Activated CD4-positive, alpha-beta T cell treated with anti-CD3 and anti-CD28 coated beads, Interleukin-2, Interleukin-4, amounts not matched to agents 100 ng/mL and 50 ng/mL, durations not matched to agents 16 hours and 8 hours (primary cell): ENCODE measurements at places on chromosomes 1 and 21.

- DNase-seq: no peak
Measured at GRCh38 chr21:34077888-34078287, 4.5 kb downstream of the MRPS6 start.

DNA sequence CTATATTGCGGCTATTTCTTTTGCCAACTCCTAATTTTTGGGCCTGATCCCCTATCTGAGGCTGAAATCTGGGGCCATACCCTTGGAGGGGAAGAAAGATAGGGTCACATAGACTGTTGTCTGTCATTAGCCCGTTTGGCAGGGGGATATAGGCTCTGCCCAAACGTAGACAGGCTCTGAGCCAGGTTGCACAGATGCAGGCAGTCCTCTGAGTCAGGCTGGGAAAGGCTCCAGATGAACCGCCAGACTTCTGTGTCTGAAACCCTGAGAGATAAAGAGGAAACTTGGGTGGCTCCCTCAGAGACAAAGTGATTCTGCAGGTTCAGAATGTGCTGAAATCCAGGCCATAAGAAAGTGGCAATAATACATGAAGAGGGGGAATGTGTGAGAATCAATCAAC lies 4.0 kb upstream of the CAP1 start:
- DNase-seq: no peak

- DNase-seq: no peak
Measured at GRCh38 chr21:30306884-30307283, 13.2 kb downstream of the KRTAP26-1 start.

DNA sequence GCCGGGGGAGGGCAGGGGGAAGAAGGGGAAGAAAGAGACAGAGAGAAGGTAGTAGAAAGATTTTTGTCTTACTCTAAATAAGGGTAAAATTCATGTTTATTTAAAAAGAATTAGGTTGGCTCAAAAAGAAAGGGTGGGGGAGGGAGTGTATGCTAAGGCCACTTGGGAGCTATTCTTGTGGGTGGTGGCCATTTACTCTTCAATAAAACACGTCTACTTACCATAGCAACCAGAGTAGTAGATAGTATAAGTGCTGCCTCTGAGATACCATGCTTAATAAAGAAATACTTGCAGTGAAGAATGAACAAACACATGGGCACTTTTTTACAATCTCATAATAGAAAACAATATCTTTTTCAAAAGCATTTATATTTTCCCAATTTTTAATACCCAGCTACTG lies 538.1 kb upstream of the PTBP2 start:
- DNase-seq: no peak

DNA sequence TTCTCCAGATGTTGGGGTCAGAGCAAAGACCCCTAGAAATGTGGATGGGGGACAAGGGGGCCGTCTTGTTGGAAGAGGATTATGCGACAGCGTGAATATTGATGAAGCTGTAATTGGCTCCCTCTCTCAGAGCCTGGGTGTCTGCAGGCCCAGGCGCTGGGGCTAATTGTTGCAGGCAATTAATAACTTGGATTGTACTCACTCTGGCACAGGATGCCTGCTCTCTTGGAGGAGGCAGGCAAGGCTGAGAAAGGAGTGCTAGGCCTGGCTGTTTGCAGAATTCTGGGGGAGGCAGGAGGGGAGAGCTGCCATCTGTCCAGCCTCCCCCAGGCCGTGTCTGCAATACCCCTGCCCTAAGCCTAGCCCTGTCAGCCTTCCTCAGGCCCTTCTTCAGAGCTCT lies 4.1 kb upstream of the DISP3 start:
- no peak for DNase-seq

DNA sequence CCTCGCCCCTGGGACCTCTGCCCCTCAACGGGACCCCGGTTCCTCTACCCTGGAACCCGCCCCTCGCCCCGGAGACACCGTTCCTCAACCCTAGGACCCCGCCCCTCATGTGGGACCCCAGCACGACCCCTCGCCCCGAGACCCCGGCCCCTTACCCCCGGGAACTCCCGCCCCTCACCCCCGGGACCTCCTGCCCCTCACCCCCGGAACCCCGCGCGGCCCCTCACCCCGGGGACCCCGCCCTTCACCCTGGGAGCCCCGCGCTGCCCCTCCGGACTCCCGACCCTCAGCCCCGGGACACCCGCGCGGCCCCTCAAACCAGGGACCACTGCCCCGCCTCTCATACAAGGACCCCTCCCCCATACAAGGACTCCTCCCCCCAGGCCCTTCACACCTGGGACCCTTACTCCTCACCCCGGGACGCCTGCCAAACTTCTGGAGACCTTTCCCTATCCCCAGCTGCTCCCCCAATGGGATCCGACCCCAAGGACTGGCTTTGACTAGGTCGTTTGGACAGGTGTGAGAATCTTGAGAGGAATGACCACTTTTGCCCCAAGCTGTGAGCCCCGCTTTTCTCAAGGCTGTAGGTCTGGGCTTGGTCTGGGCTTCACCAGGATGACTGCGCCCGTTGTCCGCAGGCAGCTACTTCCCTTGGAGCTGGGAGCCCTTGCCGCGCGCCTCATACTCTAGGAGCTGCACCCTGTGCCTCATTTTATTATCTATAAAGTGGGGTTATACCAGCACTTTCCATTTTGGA lies 843 bp downstream of the DIP2A start:
- no peak for DNase-seq

- no peak for DNase-seq
Measured at GRCh38 chr1:233240829-233241682, 54.5 kb downstream of the PCNX2 start.

GRCh38 chr1:223364685-223365382 lies 858 bp upstream of the SUSD4 start:
- no peak for DNase-seq

DNA sequence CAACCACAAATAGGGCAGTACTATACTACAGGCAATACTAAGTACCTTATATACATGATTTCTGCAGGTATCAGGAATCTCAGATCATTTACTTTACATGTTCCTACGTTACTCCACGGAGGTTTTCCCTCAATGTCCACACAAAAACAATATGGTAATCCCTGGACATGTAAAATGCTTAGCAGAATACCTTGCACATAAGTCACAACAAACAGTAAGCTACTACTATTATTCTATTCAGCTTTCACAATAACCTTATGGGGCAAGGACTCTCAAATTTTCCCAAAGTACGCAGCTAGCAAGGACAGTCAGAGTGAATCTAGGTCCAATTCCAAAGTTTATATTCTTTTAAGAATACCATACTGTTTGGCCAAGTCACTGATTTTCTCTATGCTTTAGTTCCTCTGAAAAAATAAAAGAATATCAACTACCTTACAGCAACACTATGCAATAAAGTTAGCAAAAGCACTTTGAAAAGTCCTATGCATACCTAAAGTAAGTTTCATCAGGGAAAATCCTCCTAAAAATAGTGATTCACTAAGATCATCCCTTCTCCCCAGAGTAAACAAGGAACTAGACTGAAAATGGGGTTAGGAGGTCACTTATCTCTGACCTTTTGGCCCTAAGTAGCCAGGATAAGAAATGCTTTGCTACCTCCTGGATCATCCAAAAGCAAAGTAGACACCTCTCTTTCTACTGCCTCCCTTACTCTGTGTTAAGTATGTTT lies 67.4 kb downstream of the LUZP1 start:
- no peak for DNase-seq

- DNase-seq: no peak
Measured at GRCh38 chr1:235708390-235708962, 58.9 kb upstream of the GNG4 start.

GRCh38 chr1:40532844-40533424 lies 1.5 kb downstream of the ZNF684 start:
- peak; percentile 43 for DNase-seq

DNA sequence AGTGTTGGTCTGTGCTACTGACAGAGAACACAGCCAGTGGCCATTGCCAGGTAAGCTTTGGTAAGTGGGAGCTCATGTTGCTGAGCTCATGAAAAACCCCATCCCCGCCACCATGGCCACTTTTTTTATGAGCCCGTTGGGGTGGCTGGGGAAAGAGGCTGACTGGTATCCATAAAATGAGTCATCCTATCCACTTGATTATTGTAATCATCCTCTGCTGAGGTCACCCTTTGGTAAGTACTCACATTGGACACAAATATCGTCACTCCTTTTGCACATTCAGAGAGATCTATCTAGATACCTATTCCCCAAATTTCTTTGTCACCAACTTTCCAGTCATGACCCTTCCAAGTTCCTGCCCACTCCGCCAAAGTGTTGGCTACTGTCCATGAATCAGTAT lies 22.0 kb downstream of the SLAMF7 start:
- DNase-seq: no peak

- DNase-seq: no peak
Measured at GRCh38 chr1:197825541-197825940, 50.3 kb upstream of the DENND1B start.

GRCh38 chr1:223810586-223810985 lies 35.2 kb downstream of the TP53BP2 start:
- no peak for DNase-seq

DNA sequence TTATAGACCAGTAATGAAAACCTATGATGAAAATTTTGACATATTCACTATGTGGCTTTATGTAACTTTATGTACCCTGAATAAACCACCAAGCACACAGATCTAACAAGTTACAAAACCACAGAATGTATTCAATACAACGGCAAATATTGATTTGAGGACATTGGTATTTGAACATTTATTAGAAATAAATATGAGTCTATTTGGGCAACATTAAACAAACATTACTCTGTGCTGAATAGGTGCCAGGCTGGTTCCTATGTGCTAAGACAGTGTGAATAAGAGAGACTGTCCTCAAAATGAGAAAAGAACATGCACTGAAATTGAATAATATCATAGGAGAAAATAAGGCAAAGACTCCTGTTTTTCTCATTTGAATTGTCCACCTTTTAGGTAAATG lies 1341.2 kb downstream of the PLA2G4A start:
- DNase-seq: no peak

DNA sequence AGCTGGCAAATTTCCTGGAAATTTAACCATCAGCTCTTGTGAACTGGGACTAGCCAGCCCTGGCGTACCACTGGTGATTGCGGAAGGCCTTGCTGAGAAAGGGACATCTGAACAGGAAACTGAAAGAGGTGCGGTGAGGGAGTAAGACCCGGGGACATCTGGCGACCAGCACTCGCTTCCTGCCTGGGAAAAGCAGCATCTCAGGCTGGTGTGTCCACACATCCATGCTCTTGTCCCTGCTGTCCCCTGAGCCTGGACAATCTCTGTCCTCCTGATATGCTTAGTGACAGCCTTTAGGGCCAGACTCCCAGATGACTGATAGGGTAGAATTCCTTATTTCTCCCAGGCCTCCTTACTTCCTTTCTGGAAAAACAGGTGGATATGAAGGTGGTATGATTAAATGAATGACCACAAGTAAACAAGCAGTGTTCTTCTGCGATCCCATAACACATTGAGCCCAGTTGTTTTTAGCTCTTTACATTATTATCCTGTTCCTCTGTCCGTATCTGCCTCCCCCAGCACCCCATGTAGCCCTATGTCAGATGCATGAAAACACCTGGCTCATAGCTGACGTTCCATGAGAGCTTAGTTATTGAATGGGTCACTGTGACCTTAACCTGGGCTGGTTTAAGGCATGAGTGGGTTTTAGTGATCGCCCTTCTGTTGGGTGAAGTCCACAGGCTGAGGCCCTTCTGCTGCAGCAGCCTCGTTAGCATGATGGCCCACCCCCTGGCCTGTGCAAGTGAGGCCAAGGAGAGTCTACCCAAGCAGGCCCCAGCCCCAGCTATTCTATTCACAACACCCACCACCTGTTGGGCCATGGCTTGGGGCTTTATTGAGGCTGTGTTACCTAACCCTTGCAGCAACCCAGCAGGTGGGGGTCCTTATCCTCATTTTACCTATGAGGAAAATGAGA lies 76.1 kb upstream of the GADD45A start:
- no peak for DNase-seq

- no peak for DNase-seq
Measured at GRCh38 chr1:226402739-226403165, 5.1 kb downstream of the PARP1 start.

GRCh38 chr1:242886137-242886536 lies 361.6 kb upstream of the PLD5 start:
- no peak for DNase-seq

GRCh38 chr21:22880573-22880972 lies 1882.4 kb downstream of the NCAM2 start:
- DNase-seq: no peak

DNA sequence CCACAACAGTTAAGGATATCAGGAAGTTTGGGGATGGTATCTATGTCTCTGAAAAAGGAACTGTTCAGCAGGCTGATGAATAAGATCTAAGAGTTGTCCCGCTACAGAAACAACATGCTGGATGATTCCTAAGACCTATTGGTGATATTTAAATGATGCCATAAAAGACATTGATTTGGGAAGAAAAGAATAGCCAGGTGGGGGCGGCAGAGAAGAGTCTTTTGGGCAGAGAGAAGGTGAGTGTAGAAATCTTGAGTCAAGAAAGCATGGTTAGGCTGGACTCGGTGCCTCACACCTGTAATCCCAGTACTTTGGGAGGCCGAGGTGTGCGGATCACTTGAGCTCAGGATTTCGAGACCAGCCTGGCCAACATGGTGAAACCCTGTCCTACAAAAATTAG lies 11.8 kb upstream of the TMEM201 start:
- no peak for DNase-seq

DNA sequence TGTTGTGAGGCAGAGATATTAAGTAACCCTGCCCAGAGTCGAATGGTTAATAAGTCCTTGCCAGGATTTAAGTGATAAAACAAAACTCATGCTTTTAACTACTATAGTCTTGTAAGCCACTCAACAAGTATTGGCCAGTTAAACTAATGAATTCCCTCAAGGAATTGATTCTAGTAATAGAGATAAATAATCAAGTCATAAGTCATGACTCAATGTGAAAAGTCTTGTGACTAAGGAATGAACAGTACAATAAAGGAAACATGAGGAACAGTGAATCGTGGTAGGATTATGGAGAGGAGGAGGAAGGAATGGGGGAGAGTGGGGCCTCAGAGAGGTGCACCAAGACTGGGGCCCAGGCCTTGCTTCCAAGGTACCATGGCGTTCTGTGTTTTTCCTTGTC lies 104.7 kb downstream of the FGGY start:
- DNase-seq: no peak

DNA sequence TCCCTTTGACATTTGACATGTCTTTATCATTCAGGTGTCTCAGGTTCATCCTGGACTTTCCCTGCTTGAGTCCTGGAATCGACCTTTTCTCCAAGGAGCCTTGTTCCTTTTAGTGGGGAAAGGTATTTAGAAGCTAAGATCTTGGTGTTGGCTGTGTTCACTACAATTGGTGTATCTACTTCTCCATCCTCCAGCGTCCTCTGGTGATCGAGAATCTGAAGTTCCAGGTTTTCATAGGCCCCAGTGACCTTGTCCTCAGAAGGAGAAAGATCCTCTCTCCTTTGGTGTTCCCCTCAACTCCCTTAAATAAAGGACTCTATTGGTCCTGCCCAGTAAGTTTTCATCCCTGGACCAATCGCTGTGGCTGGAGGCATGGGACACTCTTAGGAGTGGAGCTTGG lies 22.1 kb downstream of the MROH7 start:
- DNase-seq: no peak
